Uterus (tissue), 4 donors: ENCODE measurements at places on chromosomes 16 and 17. TPM values are rescaled to one million over a fixed set of nuclear protein-coding genes. Genes with fewer than 3 reads are reported as not detected.

Gene FOXN1
- total RNA-seq, result not detected

Gene AANAT
- total RNA-seq, result not detected

Gene NAGS
- 1.3 TPM for total RNA-seq

Gene ZFPM1
- 0.29 TPM for total RNA-seq

Gene CYGB
- 7.8 TPM for total RNA-seq

Gene SLC6A4
- total RNA-seq, result 0.90 TPM

Gene TNFRSF13B
- not detected for total RNA-seq

Gene CCL17
- total RNA-seq, result not detected

Gene PYY
- total RNA-seq, result not detected

Gene UTS2R
- not detected for total RNA-seq

Gene HEATR9
- not detected for total RNA-seq

Gene GCGR
- not detected for total RNA-seq
